ENCODE measurements at places on chromosomes 1 and 21.
A peak's percentile ranks its signal among the peaks of the same experiment; 100 is the strongest.

DNA sequence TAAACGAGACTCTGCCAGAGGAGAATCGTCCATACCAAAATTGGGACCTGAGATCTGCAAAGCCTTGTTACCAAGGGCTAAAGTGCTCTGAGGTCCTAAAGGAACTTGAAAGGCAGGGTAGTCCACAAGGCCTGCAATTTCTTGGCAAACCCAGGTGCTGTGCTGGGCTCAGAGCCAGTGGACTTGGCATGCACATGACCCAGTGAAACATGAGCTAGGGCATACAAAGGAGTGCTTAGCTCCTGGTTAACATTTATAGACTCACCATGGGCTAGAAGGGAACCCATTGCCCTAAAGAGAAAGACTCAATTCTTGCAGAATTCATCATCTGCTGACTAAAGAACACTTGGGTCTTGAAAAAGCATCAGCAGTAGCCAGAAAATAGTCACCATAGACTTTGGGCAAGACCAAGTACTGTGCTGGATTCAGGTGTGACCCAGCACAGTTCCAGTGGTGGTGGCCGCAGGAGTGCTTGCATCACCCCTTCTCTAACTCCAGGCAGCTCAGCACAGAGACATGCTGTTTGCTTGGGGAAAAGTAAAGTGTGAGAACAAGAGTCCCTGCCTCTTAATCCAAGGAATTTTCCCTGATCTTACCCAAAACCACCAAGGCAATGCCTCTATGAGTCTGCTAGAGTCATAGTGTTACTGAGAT is 1069.4 kb upstream of the ADGRL2 start:
- no peak for DNase-seq

GRCh38 chr1:63603810-63604209 is 10.6 kb downstream of the PGM1 start:
- no peak for DNase-seq

GRCh38 chr1:83520797-83521196 is 478.1 kb downstream of the TTLL7 start:
- no peak for DNase-seq

GRCh38 chr21:38756746-38757145 is 49.0 kb upstream of the ETS2 start:
- no peak for DNase-seq

GRCh38 chr1:164953815-164954214 is 394.8 kb downstream of the PBX1 start:
- no peak for DNase-seq

DNA sequence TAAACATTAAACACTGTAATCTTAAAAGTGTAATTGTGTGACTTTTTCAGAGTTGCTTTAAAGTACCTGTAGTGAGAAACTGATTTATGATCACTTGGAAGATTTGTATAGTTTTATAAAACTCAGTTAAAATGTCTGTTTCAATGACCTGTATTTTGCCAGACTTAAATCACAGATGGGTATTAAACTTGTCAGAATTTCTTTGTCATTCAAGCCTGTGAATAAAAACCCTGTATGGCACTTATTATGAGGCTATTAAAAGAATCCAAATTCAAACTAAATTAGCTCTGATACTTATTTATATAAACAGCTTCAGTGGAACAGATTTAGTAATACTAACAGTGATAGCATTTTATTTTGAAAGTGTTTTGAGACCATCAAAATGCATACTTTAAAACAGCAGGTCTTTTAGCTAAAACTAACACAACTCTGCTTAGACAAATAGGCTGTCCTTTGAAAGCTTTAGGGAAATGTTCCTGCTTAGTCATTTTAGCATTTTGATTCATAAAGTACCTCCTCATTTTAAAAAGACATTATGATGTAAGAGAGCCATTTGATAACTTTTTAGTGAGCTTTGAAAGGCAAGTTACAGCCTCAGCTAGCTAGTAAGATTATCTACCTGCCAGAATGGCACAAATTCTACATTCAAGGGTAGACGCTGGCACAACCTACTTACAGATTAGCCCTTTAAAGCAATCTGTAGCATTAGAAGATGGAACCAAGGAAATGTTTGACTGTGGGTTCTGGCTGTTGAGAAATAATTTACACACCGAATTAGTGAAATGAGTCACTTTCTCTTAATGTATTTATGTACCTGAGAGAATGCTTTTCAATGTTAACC is 9.4 kb downstream of the SOD1 start:
- DNase-seq = no peak

- DNase-seq = peak; percentile 43
These were observed 770 bp downstream of the NTNG1 start for GRCh38 chr1:107141491-107142126.

DNA sequence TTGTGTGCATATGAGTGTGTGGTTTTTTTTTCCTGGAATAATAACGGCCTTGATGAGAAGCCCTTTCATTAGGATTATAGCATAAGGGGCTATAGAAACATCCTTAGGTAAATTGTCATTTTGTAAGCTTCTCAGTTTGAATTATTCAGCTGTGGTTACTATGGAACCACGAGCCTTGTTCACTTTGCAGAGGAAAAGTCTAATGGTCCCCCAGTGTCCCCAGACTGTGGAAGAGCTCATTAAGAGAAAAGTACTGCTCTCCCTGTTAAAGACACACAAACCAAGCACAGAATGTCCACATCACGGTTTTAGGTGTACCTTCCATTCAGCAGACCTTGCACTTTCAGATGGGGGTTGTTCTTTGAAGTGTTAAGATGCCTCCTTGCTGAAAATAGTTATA is 199.3 kb upstream of the DEPDC1 start:
- DNase-seq = no peak

DNA sequence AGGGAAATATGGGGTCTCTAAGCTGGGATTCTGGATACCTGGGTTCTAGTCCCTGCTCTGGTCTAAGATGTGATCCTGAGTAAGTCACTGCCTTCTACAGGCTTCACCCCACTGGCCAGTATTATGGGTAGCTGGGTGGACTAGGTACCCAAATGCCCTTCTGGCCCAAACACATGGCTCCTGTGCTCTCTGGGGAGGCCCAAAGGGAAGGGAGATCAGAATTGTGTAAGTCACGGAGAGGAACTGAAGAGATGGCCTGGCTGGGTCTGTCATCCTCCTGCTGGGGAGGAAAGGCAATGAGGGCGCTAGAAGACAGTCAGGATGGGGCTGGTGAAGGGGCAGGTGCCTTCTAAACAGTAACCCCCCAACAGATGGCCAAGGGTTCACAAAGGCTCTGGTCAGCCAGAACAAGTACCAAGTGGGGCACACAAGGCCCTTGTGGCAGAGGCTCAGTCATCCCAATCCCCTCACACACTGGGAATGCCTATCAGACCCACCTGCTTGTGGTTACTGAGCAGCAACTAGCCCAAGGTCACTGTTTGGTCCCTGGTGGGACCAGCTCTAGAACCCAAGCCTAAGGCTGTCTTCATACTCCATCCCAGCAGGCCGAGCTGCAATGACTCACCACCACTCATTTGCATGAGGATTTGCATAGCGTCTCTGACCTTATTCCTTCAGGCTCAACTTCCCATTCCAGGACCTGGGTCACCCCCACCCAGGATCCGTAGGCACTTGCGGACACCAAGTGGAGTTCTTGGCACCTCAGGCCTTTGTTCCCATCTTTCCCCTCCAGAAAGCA is 9.2 kb downstream of the MEF2D start:
- DNase-seq = no peak

GRCh38 chr1:31954607-31955283 is 16.6 kb upstream of the PTP4A2 start:
- peak; percentile 84 for DNase-seq

GRCh38 chr1:182953826-182954225 is 860 bp upstream of the SHCBP1L start:
- DNase-seq = no peak

- DNase-seq = no peak
These were observed 92.8 kb downstream of the PIK3R3 start for GRCh38 chr1:46039571-46040052.

- peak; percentile 68 for DNase-seq
These were observed 27.8 kb upstream of the FOXE3 start for GRCh38 chr1:47388030-47388890.

DNA sequence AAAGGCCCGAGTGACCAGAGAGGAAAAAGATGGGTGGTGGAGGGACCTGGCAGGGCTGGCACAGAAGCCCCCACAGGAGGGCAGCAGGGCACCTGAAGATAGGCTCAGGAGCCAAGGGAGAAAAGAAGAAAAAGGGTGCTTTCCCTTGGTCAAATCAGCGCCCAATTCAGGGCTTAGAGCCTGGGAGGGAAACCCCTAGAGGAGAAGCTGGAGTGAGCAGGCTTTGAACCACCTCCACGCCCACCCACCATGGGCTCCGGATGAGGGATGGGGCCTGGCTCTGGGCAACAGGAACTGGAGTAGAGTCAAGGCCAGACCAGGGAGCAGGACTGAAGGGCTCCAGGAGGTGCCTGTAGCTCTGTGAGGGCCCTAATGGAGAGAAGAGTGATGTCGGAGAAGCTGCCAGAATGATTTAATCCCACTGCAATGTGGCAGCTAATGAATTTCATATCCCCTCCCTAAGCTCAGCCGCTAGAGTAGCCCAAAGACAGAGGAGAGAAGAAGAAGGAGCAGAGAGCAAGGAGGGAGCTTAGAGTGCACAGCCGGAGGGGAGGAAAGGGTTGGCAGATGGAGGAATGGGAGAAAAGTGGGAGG is 12.0 kb upstream of the PRELP start:
- DNase-seq = peak; percentile 36

GRCh38 chr1:205528887-205529825 is 24.7 kb downstream of the CDK18 start:
- peak; percentile 83 for DNase-seq

DNA sequence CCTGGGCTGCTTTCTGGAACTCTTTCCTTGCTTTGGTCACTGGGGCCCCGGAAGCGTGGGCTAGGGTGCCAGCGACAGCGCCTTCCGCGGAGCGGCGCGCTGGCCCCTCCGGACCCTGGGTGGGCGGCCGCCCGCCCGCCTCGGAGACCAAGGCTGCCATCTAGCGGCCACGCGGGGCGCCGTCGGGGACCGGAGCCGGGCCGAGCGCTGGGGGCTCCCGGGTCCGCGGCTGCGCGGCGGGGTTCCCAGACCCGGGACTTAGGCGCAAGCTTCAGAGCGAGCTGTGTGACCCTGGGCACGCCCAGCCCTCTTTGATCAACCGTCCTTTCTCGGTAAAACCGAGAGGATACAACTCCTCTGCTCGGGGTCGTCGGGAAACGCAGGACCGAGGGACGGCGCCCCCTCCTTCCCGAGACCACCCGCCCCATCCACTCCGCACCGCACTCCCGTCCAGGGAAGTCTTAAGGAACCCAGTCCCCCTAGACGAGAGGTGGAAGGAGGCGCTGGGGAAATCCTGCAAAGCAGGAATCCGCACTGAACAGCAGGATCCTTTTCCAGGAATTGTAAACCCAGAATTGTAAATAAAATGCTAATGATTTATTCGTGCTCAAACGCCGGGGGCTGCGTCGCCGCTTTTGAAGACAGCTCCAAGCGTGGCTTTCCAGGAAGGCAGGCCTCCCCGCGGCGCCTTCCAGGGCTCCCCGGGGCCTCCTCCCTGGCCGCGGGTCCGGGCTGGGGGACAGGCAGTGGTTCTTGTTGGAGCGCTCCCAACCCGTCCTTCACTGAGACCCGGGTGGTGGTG is 41.2 kb downstream of the RRAGC start:
- DNase-seq = peak; percentile 63

DNA sequence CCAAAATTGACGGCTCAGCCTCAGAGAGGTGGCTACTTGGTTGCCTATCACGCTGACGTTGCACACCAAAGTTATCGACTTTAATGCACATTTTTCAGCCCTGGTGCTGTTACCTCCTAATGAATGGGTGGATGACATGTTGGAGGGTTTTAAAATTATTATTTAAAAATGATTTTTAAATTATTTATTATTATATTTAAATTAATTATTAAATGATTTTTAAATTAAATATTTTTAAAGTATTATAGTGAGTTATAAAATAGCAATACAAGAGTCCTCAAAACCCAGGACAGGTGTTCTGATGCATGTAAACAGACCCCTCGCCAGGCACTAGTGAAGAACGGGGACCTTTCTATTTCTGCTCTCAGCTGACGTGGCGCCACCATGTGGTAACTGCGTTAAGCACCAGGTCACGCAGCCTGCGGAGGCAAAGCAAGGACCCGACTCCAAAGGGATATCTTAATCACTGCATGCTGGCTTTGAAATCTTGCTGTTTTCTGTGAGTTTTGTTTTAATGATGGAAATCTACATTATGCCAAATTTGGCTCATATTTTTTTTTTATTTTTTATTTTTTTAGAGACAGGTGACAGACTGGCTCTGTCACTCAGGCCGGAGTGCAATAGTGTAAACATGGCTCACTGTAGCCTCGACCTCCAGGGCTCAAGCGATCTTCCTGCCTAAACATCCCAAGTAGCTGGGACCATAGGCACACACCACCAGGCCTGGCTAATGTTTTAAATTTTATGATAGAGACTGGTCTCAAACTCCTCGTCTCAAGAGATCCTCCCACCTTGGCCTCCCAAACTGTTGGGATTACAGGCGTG is 22.6 kb downstream of the CASP9 start:
- DNase-seq = no peak

All from left hindlimb (tissue), 1 donor.